A673 (cell line): ENCODE measurements at places on chromosomes 16 and 17. TPM values are rescaled to one million over a fixed set of nuclear protein-coding genes. Genes with fewer than 3 reads are reported as not detected.

GRCh38 chr16:87562201-87562600, 40.1 kb upstream of the JPH3 start:
- H3K4me1 ChIP-seq: no peaks in the 10 kb centered on the region
- no peaks in the 10 kb centered on the region for H3K27me3 ChIP-seq
- H3K27ac ChIP-seq: no peak overlapping the region
- no peaks in the 10 kb centered on the region for H3K36me3 ChIP-seq

- H3K27me3 ChIP-seq: no peaks in the 10 kb centered on the region
- no peak overlapping the region for H3K4me3 ChIP-seq
- peak; percentile 72 for DNase-seq
- peaks cover 15% of the 10 kb centered on the region for H3K4me1 ChIP-seq
- H3K36me3 ChIP-seq: peaks cover 69% of the 10 kb centered on the region
Measured at GRCh38 chr16:85659805-85660511, 28.8 kb downstream of the GINS2 start.

ENKD1 gene
- 8.5 and 11.2 TPM in 2 replicates for total RNA-seq

GRCh38 chr16:12675852-12676251, 127.8 kb downstream of the CPPED1 start:
- H3K36me3 ChIP-seq: no peaks in the 10 kb centered on the region
- no peak for DNase-seq
- H3K27me3 ChIP-seq: no peaks in the 10 kb centered on the region
- no peaks in the 10 kb centered on the region for H3K4me1 ChIP-seq
- no peak overlapping the region for H3K4me3 ChIP-seq
- H3K27ac ChIP-seq: no peak overlapping the region

DNA sequence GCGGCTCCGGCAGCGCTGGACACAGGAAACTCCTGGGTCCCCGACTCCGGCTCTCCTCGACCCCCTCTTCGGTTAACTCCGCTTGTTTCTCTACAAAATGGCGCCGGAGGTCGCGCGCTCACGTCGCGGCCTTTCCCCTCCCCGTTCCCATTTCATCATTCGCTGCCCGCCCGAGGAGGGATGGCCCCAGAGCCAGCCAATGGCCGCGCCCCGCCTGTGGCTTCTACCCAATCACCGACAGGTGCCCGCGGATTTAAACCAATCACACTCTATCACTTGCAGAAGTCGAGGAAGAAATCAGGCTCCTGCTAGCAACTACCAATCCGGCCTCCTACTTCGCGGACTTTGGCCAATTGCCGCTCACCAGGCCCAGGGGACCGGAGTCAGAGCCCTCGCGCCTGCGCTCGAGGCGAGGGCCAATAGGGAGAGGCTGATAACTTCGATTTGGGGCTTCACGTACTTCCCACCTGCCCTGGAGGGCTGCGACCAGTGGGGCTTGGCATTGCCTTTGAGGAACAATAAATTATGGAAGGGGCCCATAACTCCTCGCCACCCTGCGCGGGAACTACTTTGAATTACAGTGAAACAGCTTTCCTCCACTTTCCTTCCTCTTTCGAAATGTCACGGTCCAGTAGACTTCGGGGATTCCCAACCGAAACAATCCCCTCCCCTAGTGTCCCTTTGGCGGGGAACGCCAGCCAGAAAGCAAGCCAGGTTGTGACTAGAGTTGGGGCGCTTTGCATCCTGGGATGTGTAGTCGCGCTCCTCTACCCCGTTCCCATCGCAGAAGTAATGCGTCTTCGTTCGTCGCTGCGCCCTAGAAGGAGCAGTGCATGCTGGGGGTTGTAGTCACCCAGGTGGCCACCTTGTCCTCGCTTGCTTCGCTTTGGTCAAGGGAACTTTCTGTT, at the start of gene CNOT1:
TSS of gene CNOT1 (minus strand) at position 94 of the 908 bp plus-strand sequence. CDS start 30,489 bp downstream, outside the sequence.
- H3K27me3 ChIP-seq: no peaks in the 10 kb centered on the region
- H3K36me3 ChIP-seq: peaks cover under 1% of the 10 kb centered on the region
- DNase-seq: peak; percentile 99
- peak within 1 kb of the TSS; percentile 95 for H3K27ac ChIP-seq

DNA sequence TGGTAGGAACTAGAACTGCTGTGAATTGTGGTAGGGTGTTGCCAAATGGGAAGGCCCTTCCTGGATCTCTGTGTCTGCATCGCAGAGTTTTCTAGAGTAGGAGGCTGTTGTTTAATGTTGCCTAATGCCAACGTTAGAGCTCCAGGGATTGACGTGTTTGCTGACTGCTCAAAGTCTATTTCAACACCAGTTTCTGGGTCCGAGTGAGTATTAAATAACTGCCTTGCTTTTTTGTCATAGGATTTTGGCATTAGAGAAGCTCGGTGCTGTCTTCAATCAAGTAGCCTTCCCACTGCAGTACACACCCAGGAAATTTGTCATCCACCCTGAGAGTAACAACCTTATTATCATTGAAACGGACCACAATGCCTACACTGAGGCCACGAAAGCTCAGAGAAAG, 40.0 kb downstream of the SF3B3 start:
- H3K27me3 ChIP-seq: no peaks in the 10 kb centered on the region
- H3K4me1 ChIP-seq: no peaks in the 10 kb centered on the region
- no peak overlapping the region for H3K27ac ChIP-seq
- DNase-seq: no peak

DNA sequence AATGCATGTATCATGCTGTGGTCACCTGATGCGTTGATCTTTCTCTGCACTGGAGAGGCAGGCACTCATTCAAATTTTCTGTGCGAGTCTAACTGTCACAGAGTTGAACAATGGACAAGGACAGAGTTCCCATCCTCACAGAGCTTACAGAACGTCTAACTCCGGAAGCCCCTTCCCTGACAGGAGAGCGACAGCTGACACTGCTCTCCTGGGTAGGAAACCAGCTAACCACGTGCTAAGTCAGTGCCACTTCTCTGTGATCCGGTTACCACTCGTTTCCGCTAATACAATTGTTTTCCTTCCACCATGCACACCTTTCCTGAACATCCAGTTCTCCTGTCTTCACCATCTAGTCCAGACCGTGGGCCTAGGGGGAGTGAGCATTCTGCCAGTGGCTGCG, 11.3 kb downstream of the KLHDC4 start:
- no peaks in the 10 kb centered on the region for H3K27me3 ChIP-seq
- H3K4me1 ChIP-seq: no peaks in the 10 kb centered on the region
- DNase-seq: no peak
- no peak overlapping the region for H3K4me3 ChIP-seq

DNA sequence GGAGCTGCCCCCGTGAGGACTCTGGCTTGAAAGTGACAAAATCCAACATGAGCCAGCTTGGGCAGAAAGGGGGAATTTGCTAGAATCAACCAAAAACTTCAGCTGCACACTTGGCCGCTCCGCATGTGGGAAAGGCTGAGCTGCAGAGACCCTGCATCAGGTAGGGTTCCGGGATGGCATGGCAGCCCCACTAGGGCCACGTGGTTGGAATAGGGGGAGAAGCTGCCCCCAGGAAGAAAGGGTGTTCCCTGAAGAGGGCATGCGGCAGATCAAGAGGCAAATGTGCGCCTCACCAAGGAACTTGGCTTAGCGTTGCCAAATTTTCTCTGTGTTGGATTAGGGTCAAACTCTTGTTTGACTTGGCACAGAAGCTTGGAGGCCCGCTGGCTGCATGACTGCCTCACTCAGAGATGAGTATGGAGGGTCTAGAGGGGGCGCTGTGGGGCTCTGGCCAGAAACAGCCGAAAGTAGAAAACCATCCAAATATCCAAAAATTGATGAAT, 29.2 kb upstream of the WFIKKN2 start:
- H3K36me3 ChIP-seq: no peaks in the 10 kb centered on the region
- no peaks in the 10 kb centered on the region for H3K4me1 ChIP-seq
- H3K27me3 ChIP-seq: no peaks in the 10 kb centered on the region

DNA sequence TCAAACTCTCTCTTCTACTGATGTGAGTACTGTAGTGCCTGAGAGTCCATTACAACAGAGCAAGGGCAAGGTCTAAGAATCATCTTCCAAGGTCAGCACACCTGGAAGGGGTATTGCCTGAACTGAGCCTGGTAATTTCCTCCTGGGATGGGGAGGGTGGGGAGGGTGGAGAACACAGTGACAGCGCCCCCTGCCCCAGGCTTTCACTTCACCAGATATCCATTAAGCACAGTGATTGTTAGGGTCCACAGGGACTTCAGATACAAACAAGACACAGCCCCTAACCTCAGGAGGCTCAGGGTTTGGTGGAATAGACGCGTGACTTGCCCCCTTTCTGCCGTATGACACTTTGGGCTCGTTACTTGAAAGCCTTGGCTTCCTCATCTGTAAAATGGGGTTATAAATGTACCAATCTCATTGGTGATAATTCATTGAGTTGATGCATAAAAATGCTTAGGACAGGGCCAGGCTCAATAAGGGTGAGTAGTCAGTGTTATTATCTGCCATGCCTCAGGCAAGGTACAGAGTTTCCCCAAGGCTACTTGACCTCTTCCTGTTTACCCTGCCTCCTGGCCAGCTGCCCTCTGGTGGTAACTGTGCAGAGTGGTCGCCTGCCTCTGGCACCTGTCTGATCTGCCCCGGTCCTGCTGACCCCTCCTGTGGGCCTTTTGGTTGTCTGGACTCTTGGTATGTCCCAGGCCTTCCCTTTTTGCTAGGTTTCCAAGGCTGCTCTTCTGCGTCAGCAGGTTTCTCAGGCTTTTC, 13.1 kb upstream of the BRD7 start:
- no peaks in the 10 kb centered on the region for H3K27me3 ChIP-seq
- no peak overlapping the region for H3K27ac ChIP-seq
- H3K36me3 ChIP-seq: no peaks in the 10 kb centered on the region
- no peak for DNase-seq
- no peak overlapping the region for H3K4me3 ChIP-seq

DNA sequence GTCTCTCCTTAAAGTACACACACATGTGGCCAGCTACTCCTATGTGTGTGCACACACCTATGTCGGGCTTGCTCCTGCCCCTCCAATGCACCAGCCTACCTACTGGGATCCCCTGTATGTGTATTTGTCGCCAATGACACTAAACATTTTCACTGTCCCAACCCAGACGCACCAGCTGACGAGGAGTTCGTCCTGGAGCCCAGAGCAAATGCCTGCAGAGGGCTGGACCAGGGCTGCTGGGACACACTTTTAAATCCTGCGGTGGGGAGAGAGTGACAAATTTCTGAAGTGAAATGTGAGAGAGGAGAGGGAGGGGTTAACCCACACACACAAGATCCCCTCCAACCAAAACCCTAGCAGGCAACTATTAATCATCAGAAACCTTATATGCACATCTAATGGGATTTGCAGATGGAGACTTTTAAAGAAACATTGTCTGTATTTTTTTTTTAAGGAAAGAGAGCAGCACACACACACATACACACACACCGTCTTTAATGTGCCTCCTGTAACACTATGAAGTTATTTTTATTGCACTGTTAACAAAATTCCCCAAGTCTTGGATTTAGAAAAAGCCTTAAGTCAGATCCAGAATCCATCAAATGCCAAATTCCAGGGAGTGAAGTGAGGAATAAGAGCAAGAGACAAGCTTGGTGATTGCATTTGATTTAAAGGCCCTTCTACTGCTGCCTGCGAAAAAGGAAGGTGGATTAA, at the start of gene MEOX1:
TSS of gene MEOX1 (minus strand) at position 224 of the 714 bp plus-strand sequence. CDS start 388 bp downstream, outside the sequence.
- peak; percentile 89 for DNase-seq
- peak within 1 kb of the TSS; percentile 31 for H3K4me3 ChIP-seq
- H3K4me1 ChIP-seq: peaks cover 21% of the 10 kb centered on the region
- no peaks in the 10 kb centered on the region for H3K36me3 ChIP-seq
- peak within 1 kb of the TSS; percentile 79 for H3K27ac ChIP-seq

TMIGD1 gene
- not detected in 2 replicates for total RNA-seq
